ENCODE measurements at places on chromosomes 5 and 9. TPM values are rescaled to one million over a fixed set of nuclear protein-coding genes. Genes with fewer than 3 reads are reported as not detected.

DNA sequence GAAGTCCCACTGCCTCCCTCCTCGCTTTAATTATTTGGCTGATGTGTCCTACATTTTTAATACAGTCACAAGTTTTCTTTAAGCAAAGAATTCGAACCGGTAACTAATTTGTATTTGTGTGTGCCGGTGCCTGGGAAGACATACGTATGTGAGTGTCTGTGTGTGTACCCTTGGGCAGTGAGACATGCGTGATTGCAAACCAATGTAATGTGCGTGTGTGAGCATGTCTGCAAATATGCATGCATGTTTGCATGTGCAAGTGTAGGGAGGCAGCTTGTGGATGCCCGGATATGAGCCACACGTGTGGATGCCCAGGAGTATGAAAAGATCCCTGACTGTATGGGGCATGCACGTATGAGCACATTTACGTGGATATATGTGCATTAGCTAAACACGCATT, 44.4 kb upstream of the NEK6 start:
- DNase-seq: no peak

Gene PCDHB1
- not detected for total RNA-seq

DNA sequence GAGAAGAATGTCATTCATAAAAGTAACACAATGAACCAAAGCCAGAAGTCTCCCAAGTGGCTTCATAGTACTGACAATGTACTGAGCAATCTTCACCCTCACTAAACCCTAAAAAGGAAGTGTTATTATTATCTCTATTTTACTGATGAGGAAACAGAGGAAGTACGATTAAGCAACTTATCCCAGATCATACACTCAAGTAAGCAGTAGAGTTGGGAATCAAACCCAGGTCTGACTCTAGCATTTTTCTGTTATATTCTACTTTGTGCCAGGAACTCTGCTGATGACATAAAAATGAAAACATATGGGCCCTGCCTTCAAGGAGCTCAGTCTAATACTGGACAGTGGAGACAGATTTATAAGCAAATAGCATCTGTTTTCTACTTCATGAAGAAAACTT, 109.2 kb downstream of the RAPGEF6 start:
- no peak for DNase-seq

Gene ARL14EPL
- 0.20 TPM for total RNA-seq

DNA sequence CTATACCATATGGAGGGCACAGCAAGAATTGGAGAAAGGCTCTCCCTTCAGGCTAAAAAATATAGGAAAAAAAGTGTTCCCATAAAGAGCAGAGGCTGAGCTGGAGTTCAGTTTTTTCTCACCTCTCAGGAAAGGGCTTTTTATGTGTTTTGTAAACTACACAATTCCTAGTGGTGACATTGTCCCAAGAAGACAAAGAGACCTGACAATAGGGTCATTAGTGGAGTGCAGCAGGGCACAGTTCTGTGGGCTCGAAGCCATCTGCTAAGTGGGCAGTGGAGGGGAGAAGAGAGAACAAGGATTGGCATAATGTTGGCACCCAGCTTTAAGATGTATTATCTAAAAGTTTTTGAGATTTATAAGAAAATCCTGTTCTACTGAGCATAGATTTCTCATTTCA, 162.5 kb downstream of the HCN1 start:
- DNase-seq: no peak

Gene CDKN2B-AS1
- 7.0 TPM for total RNA-seq

Gene CDO1
- total RNA-seq: 2.6 TPM

Gene SLC9A3
- total RNA-seq: 0.88 TPM

GRCh38 chr5:14400085-14400484, 181.5 kb upstream of the OTULINL start:
- peak; percentile 84 for DNase-seq

- no peak for DNase-seq
Observed at GRCh38 chr9:5361326-5362010, 21.8 kb upstream of the RLN1 start.

- DNase-seq: no peak
Observed at GRCh38 chr5:7586480-7586879, 190.5 kb downstream of the ADCY2 start.

DNA sequence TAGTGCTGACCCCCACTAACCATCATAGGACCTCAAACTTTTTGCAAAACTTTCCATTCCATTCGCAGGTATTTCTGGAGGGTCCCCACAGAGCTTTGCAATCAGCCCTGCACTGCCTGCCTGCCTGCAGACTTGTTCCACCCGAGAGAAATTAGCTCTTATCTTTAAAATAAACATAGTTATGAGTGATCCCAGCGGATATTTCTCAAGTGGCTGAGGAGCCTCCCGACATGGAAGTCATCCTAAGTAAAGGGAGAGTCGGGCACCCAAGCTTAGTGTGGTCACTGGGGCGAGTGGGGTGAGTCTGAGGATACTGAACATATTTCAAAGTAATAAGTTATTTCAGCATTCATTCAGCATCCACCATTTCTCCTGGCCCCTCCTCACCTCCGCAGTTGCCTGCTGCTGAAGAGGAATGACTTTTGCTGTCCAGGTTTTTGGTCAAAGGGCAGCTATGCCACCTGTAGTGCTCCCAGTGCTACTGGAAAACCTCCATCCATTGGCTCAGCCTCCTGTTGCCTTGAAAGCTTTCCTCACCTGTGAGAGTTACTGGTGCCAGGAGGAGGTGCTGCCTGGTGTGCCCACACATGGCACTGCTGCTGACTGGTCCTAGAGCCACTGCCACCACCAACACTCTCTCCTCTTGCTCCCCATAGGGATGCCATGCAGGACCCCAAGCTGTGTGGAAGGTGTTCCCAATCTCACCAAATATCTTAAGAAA, 89.7 kb upstream of the PCSK1 start:
- no peak for DNase-seq

- DNase-seq: no peak
Observed at GRCh38 chr9:92455217-92455616, 27.1 kb downstream of the ASPN start.

Gene SHLD3
- total RNA-seq: 6.4 TPM

DNA sequence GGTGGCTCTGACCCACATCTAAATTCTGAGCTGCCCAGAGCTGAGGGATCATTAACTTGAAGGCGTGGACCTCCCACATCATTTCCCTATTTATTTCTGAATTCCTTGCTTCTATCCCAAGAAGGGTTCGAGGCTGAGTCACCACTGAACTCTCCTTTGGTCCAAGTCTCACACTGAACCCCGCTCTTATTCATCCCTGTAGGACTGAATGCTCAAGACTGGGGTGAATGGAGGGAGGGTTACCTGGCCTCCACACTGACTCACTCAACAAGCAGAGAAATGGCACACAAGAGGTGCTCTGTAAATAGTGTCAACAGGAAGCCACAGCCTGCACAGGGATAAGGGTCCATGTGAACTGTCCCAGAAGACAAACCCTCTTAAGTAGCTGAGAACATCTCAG, 79.1 kb upstream of the FSTL4 start:
- DNase-seq: peak; percentile 18

Measured in RPMI7951 (cell line).